Karpas-422 (cell line): ENCODE measurements at places on chromosomes 3 and 15. TPM values are rescaled to one million over a fixed set of nuclear protein-coding genes. Genes with fewer than 3 reads are reported as not detected.

- no peak for DNase-seq
- H3K27me3 ChIP-seq: no peaks in the 10 kb centered on the region
- no peak overlapping the region for H3K4me3 ChIP-seq
- H3K27ac ChIP-seq: no peak overlapping the region
- no peaks in the 10 kb centered on the region for H3K36me3 ChIP-seq
- H3K4me1 ChIP-seq: peaks cover 8% of the 10 kb centered on the region; the same call in 1 of the 2 replicates
Measured at GRCh38 chr3:158443632-158444031, 127.4 kb upstream of the MLF1 start.

- H3K27me3 ChIP-seq: no peaks in the 10 kb centered on the region
- H3K4me1 ChIP-seq: no peaks in the 10 kb centered on the region
- peaks cover 52% of the 10 kb centered on the region for H3K36me3 ChIP-seq
- H3K4me3 ChIP-seq: no peak overlapping the region
- H3K27ac ChIP-seq: no peak overlapping the region
Measured at GRCh38 chr3:37039161-37039846, 46.0 kb downstream of the MLH1 start.

DNA sequence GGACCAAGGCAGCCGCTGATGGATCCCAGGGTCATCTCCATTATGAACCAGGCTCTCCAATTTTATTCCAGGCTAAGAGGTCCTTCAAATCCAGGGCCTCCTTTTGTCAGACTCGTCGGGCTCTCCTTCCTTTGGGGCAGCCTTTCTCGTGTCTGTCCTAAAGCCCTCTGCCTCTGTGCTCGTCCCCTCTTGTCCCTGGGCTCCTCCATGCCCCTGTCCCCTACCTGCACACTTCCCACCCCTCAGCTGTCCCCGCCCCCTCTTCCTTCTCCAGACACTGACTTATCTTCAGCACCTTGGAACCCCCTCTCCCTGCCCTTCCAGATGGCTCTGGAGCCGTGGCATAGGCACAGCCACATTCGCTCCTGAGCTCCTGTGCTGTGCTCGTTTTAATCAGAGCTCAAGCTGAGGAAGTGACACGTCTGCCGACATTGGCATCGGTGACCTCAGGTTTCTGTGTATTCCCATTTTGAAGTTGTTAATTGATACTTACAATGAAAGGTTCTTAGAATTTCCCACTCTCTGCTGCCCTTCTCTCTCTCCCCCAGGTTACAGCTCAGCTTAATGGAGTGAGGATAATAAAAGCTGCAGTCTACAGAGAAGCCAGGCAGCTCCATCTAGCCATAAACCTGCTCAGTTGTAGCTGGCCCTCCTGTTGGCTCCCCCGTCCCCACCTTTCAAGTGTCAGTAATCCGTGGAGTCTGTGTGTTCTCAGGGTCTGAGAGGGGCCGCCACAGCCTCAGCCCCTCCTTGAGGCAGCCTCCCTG is 51.1 kb upstream of the SEC22A start:
- no peak for DNase-seq
- H3K27ac ChIP-seq: no peak overlapping the region
- H3K4me3 ChIP-seq: no peak overlapping the region
- H3K36me3 ChIP-seq: no peaks in the 10 kb centered on the region

Gene RAP2B
- 7.1 and 7.2 TPM in 2 replicates for total RNA-seq

GRCh38 chr15:62456011-62456920 is 291.2 kb upstream of the C2CD4B start:
- H3K4me3 ChIP-seq: no peak overlapping the region
- no peaks in the 10 kb centered on the region for H3K27me3 ChIP-seq
- no peak overlapping the region for H3K27ac ChIP-seq

DNA sequence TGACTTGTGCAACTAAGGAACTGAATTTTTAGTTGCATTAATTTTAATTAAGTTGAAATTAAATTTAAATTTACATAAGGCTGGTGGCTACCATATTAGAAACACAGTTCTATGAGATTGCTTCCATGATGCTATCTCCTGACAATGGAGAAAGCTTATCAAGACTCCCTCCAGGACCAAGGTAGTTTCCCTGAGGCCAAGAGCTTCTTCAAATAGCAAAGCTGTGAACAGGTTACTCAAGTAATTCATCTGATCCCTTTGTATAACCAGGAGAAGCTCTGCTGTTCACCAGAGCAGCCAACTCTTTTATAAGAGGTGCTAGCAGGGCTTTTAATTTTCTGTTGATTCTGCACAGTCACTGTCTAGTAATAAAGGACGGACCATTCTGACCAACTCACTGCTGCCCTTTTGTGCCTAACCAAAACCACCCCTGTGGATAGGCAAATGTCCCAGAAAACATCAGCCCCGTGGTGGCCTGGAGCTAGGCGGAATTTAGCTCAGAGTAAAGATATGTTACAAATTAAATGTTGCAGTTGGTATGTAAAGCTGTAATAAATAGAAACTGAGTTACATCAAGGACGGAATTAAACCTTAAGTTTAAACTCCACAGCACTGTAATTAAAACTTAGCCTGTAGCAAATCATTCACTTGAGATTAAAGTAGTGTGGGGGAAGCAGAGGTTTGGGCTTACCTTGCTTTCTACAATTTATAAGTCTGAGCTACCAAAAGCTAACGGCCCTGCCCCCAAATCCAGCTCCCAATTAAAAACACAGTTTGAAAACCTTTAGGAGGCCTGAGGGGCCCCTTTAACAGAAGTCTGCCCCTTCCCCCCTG is 55.6 kb upstream of the LRTM1 start:
- DNase-seq: peak; percentile 34
- no peaks in the 10 kb centered on the region for H3K27me3 ChIP-seq
- no peaks in the 10 kb centered on the region for H3K4me1 ChIP-seq
- H3K4me3 ChIP-seq: no peak overlapping the region
- H3K36me3 ChIP-seq: no peaks in the 10 kb centered on the region

- H3K27me3 ChIP-seq: no peaks in the 10 kb centered on the region
- H3K4me1 ChIP-seq: no peaks in the 10 kb centered on the region
- H3K4me3 ChIP-seq: no peak overlapping the region
- DNase-seq: no peak
Measured at GRCh38 chr3:39587113-39587512, 119.6 kb downstream of the MOBP start.

Gene NMB
- 15.1 and 17.2 TPM in 2 replicates for total RNA-seq

GRCh38 chr15:101580431-101580830 is 71.8 kb downstream of the TM2D3 start:
- H3K4me3 ChIP-seq: no peak overlapping the region
- H3K27ac ChIP-seq: no peak overlapping the region
- no peaks in the 10 kb centered on the region for H3K4me1 ChIP-seq

- no peaks in the 10 kb centered on the region for H3K36me3 ChIP-seq
- H3K27ac ChIP-seq: no peak overlapping the region
- H3K4me1 ChIP-seq: peaks cover 15% of the 10 kb centered on the region
- no peak overlapping the region for H3K4me3 ChIP-seq
- no peak for DNase-seq
- no peaks in the 10 kb centered on the region for H3K27me3 ChIP-seq
Measured at GRCh38 chr3:188839187-188839695, 332.5 kb upstream of the TPRG1 start.

GRCh38 chr3:3737531-3737930 is 61.7 kb upstream of the LRRN1 start:
- no peaks in the 10 kb centered on the region for H3K36me3 ChIP-seq
- H3K27ac ChIP-seq: no peak overlapping the region
- H3K4me3 ChIP-seq: no peak overlapping the region
- no peaks in the 10 kb centered on the region for H3K4me1 ChIP-seq
- DNase-seq: no peak
- no peaks in the 10 kb centered on the region for H3K27me3 ChIP-seq

- no peaks in the 10 kb centered on the region for H3K4me1 ChIP-seq
- DNase-seq: no peak
- H3K27ac ChIP-seq: no peak overlapping the region
- H3K4me3 ChIP-seq: no peak overlapping the region
Measured at GRCh38 chr3:115667738-115668065, 44.4 kb downstream of the GAP43 start.

DNA sequence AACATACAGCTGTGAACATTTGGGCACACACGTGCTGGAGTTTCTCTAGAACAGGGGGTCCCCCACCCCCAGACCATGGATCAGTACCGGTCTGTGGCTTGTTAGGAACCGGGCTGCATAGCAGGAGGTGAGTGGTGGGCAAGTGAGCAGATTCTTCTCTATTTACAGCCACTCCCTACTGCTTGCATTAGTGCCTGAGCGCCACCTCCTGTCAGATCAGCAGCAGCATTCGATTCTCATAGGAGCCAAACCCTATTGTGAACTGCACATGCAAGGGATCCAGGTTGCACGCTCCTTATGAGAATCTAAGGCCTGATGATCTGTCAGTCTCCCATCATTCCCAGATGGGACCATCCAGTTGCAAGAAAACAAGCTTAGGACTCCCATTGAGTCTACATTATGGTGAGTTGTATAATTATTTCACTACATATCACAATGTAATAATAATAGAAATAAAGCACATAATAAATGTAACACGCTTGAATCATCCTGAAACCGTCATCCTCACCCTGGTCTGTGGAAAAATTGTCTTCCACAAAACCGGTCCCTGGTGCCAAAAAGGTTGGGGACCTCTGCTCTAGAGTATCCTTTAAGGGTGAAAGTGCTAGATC is 25.8 kb downstream of the CHRM5 start:
- no peaks in the 10 kb centered on the region for H3K4me1 ChIP-seq
- no peaks in the 10 kb centered on the region for H3K27me3 ChIP-seq
- H3K36me3 ChIP-seq: no peaks in the 10 kb centered on the region
- peak; percentile 75 for DNase-seq

Gene A4GNT
- total RNA-seq: not detected in 2 replicates

DNA sequence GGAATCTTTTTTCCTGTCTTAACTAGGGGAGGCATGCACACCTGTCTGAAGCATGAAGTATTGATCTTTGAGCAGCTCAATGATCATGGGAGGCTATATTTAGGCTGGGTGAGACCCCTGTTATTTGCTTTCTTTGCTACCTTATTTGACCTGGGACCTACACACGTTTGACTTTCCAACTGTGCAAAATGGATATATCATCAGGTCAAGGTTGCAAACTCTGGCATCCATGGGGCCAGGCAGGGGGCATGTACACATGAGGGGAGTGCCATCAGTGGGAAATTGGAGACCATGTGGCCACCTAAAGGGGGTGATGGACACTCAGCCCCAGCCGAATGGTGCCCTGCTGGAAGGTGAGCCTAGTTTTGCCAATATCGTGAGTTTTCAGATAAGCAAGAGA is 174.2 kb downstream of the FEZF2 start:
- no peaks in the 10 kb centered on the region for H3K36me3 ChIP-seq
- H3K4me1 ChIP-seq: no peaks in the 10 kb centered on the region

Gene NECTIN3
- total RNA-seq: not detected in 2 replicates

Gene ZBTB38
- total RNA-seq: 18.0 and 38.0 TPM in 2 replicates
